ENCODE measurements at places on chromosomes 7 and 10.

- no peak for DNase-seq
Measured at GRCh38 chr10:103184615-103185014, 8.5 kb downstream of the NT5C2 start.

- no peak for DNase-seq
Measured at GRCh38 chr7:33639552-33640197, 265.7 kb upstream of the BMPER start.

DNA sequence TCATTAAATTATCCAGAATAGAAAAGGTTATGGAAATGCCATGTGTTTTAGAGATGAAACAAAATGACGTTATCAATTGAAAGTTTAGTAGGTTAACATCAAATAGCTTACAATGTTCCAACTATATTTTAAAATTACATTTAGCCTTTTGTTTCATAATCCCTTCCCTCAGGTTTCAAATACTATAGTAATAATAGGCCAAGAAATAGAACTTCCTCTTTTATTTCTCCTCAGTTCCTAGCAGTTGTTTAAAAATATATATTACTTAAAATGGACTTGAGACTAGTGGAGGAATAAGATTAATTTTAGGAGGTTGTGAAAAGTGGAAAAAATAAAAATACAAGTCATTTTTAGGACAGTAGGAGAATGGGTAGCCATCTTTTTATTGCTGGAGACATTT, 16.4 kb upstream of the PDSS1 start:
- DNase-seq = no peak

GRCh38 chr7:50181081-50181480, 88.0 kb upstream of the ZPBP start:
- no peak for DNase-seq

GRCh38 chr10:84407388-84408049, 79.1 kb downstream of the CCSER2 start:
- DNase-seq = no peak

All from NCI-H187 treated with DMSO at 0.1 percent for 48 hours (cell line).